Fibroblast of villous mesenchyme (primary cell): ENCODE measurements at places on chromosomes 13 and 19. TPM values are rescaled to one million over a fixed set of nuclear protein-coding genes. Genes with fewer than 3 reads are reported as not detected.
A peak's percentile ranks its signal among the peaks of the same experiment; 100 is the strongest.

DNA sequence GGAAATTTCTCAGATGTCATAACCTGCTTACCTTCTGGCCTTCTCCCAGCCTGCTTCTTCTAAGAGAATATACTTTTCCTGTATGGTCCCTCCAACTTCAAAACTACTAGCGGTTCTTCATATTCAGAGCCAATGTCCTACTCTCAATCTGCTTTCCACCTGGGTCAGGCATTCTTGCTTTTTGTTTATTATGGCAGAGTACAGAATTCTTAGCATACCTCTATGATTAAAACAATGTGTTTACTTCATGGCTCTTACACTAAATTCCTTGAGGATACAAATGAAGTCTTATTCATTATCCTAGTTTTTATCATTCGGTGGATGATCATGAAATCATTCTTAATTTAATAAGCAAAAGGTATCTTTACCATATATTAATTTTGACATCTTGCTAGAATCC lies 484.2 kb upstream of the SLITRK1 start:
- DNase-seq = no peak

GRCh38 chr13:102968572-102969228 lies 97.5 kb downstream of the SLC10A2 start:
- DNase-seq = no peak

INAFM1 gene
- total RNA-seq = 2.6 and 4.2 TPM in 2 replicates

ZNF285 gene
- total RNA-seq = 1.6 and 3.9 TPM in 2 replicates

- DNase-seq = no peak
These were observed 680.4 kb upstream of the SPRY2 start for GRCh38 chr13:81021284-81021840.

- no peak for DNase-seq
These were observed 113.4 kb downstream of the UBL3 start for GRCh38 chr13:29737061-29737460.

ZNF837 gene
- total RNA-seq = 1.7 and 2.9 TPM in 2 replicates

GRCh38 chr19:47994209-47994802 lies at the start of gene ELSPBP1:
Gene ELSPBP1, plus strand, starts transcription at chr19:47994632. Its CDS starts 14,036 bp downstream, at chr19:48008668.
- DNase-seq = peak; percentile 3

DNA sequence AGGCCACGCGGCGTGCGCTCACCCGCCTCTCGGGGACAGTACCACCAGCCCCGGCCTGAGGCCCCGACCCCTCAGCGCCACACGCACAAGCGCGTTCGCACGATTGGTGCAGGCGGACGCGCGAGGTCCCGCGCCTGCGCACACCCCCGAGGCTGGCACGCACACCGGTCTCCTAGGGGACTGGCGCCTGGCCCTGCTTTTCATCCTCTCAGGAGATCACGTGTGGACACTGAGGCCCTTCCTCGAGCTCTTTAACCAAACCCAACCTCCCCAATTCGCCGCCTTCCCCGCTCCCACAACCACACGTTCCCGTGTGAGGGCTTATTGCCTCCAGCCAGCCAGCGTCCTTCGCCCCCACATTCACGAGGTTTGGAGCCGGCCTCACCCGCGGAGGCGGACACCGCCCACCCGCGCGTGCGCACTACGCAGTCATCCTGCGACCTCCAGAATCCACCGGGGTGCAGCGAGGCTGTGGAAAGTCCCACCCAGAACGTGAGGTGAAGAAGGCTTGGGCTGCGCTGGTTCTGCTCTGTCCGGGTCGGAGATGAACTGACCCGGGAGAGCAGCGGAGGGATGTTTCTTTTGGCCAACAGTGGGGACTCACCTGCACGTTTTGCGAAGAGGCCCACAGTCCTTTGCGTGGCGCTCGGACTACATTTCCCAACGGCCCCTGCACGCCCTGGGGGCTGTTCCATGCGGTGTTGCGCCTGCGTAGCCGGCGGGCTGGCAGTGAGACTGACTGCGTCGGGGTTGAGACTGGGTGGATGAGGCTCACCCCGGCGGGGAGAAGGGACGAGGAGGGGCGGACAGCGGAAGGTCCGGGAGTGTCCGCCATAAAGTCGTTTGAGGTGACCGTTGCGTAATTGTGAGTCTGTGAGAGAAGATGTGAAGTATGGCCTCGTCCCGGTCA lies 539 bp upstream of the ZNF667 start:
- DNase-seq = peak; percentile 87

DNA sequence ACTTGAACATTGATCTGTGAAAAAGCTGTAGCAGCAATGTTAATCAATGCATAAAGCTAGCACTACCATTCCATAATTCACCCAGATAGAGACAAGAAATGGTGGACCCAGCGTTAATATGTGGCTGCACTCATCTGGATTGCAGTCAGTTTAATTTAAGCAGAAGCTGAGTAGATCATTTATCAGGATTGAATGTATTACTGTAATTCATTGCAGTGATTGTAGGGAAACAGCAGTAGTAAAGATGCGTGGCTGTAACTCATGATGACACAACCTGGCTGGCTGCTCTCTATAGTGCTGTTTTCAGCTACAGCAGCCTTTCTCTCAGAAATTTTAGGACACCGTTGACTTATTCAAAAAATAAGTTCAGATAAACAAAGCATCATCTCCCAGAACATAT lies 499.5 kb upstream of the SLITRK6 start:
- DNase-seq = no peak

CCNE1 gene
- total RNA-seq = 6.8 and 10.4 TPM in 2 replicates

GRCh38 chr19:4264812-4265211 lies 14.3 kb upstream of the SHD start:
- no peak for DNase-seq
